ENCODE measurements at places on chromosomes 2 and 18.

GRCh38 chr2:208999911-209000310 is 423.9 kb upstream of the MAP2 start:
- DNase-seq, result no peak

DNA sequence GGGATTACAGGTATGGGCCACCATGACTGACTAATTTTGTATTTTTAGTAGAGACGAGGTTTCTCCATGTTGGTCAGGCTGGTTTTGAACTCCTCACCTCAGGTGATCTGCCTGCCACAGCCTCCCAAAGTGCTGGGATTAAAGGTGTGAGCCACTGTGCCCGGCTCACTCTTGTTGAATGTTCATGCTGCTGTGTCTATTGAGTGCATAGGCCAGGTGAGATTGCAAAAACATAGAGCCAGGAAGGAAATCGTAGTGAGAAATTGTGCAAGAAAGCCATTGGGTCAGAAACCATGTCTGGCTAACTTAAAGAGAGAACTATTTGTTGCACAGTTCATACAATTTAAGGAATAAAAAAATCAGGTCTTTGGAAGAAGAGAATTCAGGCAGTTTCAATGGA is 45.5 kb upstream of the FZD5 start:
- DNase-seq, result no peak

- no peak for DNase-seq
Observed at GRCh38 chr2:173271135-173271534, 83.5 kb upstream of the CDCA7 start.

GRCh38 chr2:199704358-199705238 is 146.4 kb downstream of the FTCDNL1 start:
- no peak for DNase-seq

GRCh38 chr2:227724394-227725039 is at the start of gene SCYGR6:
Gene SCYGR6, minus strand, starts transcription at chr2:227724757. Its CDS starts 0 bp downstream, at chr2:227724757.
- DNase-seq, result no peak

GRCh38 chr2:25936889-25937545 is 45.3 kb downstream of the KIF3C start:
- DNase-seq, result no peak

DNA sequence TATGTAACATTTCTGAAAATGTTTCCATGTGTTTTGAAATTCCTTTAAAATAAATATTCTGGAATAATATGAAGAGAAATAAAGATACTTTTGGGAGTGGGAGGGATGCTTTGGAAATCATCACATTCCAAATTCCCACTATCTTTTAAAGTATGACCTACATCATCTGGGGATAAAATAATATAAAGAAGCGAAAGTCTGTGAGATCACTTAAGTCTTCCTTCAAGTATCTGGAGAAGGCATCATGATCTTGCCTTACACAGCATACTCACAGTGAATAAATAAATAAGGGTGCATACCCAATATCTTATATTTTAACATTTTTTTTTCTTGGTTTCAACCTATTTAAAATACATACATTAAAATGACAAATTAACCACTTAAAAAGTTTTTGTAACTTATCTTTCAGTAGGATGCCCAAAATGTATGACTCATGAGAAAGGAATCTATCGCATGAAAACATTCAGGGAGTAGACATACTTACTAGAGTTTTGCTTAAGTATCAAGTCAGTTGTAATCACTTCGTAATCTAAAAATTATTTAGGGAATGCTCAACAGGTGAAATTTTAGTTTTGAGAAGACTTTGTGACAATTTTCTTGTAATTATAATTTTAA is 248.3 kb upstream of the COL3A1 start:
- DNase-seq, result no peak

DNA sequence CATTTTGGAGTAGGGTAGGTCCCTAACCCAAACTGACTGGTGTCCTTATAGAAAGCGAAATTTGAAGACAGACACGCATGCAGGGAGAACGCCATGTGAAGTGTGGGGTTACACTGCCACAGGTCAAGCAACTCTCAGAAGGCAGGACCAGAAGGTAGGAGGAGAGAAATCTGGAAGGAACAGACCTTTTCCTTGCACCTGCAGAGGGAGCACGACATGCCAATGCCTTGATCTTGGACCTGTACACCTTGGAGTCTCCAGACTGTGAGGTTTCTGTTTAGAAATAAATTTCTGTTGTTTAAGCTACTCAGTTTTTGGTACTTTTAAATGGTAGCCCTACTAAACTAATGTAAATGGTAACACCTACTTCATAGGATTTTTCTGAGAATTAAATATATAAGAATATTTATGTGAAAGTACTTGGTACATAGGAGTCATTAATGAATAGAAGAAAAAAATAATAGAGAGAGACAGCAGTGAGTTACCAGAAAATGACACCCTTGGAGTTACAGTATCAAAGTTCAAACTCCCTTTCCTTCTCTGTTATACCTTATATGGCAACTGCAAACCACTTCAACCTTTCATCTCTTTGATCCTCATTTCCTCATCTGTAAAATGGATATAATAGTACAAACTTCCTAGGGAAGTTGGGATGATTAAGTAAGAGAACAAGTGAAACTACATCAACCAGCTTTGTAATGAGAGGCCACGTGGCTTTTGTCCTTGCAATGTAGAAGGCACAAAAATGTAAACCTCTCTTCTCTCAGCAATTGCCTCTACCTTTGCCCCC is 184.9 kb upstream of the PARD3B start:
- DNase-seq, result no peak

DNA sequence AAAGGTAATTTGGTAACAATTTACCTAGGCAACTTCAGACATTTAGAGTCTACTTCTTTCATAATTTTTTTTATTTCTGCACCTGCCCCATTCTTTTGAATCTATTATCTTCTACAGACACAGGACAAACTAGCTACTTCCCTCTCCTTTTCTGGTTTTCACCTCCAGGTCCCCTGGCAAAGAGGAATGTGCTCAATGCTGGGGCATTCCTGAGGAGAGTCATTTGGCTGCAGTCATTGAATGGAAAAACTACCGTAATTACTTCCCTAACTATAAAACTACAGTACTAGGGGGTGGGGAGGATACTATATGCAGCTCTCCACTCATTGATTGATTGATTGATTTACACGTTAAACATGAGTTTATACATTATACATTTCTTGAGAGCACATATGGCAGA is 11.2 kb upstream of the ARHGAP28 start:
- no peak for DNase-seq

DNA sequence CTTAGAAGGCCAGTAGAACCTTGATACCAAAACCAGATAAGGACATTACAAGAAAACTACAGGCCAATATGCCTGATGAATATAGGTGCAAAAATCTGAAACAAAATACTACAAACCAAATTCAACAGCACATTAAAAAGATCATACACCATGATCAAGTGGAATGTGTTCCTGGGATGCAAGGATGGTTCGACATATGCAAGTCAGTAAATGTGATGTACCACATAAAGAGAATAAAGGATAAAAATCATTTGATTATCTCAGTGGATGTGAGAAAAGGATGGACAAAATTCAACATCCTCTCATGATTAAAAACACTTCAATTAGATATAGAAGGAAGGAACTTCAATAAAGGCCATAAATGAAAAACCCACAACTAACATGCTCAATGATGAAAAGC is 129.6 kb downstream of the RTN4 start:
- no peak for DNase-seq

DNA sequence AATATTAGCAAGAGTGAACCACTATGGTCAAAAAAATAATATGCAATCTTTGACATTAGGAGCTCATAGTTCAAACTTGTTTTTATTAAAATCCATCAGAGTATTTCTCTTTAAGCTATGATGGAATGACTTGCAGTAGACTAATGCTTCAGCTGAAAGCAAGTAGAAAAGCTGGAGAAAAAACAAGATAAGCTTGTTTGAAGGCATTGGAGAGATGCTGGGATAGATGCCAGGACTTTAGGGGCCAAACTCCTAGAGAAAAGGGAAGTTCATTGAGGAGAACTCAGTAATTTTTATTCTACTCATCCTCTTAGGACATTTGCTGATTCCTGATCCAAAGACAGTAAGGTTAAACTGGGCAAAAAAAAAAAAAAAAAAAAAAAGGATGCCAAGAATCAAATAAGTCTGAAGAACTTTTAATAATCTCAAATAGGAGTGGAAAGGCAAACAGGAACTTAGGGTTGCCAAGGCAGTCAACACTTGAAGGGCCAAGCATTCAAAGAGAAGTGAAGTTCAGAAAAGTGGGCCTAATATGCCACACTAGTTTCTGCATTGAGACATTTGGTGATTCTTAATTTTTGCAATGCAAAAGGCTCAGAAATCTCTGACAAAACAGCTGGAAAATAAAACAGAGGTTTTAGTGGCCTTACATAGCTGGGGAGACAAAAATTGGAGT is 19.7 kb upstream of the AFF3 start:
- no peak for DNase-seq

GRCh38 chr2:204282081-204282480 is 263.2 kb upstream of the PARD3B start:
- DNase-seq, result no peak

DNA sequence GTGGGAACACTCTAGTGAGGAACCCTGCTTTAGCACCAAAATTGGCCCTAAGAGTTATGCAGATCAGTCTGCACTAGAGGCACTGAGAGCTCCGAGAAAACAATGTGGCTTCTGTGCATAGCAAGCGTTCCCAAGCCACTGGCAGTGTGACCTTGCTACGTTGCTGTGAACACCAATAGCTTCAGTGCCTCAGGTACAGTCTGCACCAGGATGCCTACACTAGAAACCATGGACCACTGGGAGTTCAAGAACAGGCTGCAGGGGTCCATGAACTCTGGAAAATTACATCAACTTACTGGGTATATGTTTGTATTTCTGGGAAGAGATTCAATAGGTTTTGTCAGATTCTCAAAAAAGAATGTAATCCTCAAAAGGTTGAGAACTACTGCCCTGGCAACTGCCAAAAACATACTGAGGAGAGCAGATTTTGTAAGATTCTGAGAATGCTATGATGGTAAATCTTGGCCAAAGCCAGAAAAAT is 18.3 kb upstream of the SP3 start:
- no peak for DNase-seq

- DNase-seq, result no peak
Observed at GRCh38 chr2:127094509-127095366, 12.2 kb downstream of the BIN1 start.

- no peak for DNase-seq
Observed at GRCh38 chr2:120360307-120360855, 14.4 kb downstream of the INHBB start.

- no peak for DNase-seq
Observed at GRCh38 chr18:22368021-22368420, 49.7 kb downstream of the CTAGE1 start.

DNA sequence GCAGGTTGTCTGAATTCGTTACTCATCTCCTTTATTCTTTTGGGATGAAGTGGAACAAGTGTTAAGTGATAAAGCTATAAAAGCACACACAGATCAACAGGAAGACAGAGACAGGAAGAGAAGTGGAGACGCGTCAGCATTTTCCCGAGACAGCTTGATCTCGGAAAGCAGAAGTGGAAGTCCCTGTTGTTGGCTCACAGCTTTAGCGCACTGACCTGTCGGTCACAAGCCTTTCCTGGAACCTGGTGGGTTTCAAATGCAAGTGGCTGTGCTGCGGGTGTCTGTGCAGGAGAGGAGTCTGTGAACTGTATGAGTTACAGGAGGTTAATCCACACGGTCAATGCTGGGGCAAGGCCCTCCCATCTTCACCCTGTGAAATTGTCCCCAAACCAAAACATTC is 116.6 kb upstream of the PELI1 start:
- no peak for DNase-seq

DNA sequence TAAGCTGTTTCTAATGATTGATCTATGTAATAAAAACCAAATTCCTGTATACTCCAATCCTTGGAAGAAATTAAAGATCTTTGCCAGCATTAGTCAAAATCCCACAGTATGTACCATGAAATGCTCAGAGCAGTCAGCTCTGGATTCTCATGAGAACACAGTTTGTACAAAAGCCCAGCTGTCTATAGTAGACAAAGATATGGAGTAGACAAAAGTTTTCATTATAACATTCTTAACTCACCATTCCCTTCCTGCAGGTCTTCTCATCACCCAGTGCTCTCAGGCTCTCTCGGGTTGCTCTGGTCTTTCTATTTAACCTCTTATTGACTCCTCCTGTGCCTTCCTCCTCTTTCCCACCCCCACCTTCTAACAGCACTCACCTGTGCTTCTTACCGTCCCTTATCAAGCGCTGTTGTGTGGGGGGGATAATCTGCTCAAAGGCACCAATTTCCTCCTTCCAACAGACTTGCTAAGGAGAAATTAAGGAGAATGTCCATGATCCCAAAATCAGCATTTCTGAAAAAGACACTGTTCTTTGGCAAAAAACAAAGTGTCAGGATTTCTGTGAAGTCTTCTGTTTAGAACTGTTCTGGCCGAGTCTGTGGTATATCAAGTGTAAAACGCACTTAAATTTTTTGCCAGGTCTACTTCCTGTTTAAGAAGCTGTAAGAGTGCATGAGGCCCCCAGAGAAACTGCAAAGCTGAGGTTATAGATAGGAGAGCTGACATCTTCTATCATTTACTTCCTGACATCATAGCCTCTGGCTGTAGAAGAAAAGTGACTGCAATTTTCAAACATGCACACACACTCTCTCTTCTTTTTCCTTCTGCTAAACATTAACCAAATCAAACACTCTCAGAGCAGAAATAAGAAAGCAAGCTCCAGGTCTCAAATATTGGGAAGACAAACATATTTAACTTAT is 144.1 kb downstream of the EVA1A start:
- no peak for DNase-seq

DNA sequence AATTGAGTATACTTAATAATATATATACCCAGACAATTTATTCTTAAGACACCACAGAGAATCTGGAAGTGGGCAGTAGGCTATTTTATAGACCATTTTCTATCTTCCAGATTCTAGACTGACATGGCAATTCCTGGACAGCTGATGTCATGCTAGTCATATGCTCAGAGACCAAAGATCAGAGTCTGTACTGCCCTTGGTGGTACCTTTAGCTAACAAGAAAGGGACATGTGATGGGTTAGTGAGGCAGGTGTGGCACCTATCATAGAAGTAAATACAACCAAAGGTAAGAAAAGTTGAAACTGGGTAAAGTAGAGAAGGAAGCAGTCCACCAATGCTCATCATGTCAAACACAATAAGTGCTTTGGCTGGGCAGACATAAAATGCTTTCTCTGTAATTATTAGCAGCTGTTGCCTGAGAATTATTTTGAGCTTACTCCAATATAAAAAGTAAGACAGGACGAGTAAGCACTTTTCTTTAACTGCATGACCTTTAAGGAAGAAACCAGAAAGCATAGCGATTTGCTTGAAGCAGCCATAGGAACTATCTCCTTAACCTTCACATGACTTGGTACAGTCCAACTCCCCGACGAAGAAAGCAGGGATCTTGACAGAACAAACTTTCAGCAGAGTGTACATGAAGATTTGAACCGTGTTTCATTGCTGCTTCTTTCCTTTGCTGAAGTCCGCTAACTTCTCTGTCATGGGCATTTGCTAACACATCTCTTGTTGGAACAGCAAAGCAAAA is 47.1 kb downstream of the SLC40A1 start:
- DNase-seq, result no peak

DNA sequence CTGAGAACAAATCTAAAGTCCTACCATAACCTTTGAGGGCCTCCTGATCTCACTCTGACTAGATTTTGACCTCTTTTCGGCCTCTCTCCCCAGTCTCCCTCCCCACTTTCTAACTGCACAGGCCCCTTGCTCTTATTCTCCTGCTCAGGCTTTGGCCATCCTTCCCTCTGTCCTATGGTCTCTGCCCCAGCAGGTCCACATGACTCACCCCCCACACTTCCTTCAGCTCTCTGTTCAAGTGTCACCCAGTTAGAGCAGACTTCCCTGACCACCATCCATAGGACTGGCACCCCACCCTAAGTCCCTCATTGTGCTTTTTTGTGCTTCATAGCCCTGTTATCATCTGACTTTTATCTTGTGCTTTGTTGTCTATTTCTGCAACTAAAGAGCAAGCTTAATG is 41.2 kb upstream of the NT5C1B start:
- no peak for DNase-seq
